ENCODE measurements at places on chromosomes 12 and 14.

DNA sequence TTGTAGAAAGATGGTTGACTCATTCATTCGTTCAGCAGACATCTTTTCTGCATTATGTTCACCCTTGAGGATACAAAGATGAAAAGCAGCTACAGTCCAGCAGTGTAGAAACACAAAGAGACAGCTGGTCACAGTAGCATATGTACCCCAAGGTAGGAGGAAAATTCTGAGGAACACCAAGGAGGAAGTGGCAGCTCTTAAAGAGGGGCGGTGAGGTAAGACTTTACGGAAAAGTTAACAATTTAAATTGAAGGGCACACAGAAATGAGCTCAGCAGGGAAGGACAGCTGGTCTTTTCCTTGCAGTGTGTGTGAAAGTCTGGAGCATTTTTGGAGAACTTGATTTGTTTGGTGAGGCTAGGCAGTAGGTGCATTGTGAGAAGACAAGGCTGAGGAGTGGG, 3.5 kb downstream of the SLC35E3 start:
- H3K36me3 ChIP-seq, result peaks cover 38% of the 10 kb centered on the region
- peak overlapping the region; percentile 5 for H3K27ac ChIP-seq
- H3K4me1 ChIP-seq, result peaks cover 35% of the 10 kb centered on the region
- no peaks in the 10 kb centered on the region for H3K27me3 ChIP-seq

- no peak overlapping the region for H3K27ac ChIP-seq
- no peak for DNase-seq
- H3K4me1 ChIP-seq, result no peaks in the 10 kb centered on the region
- H3K4me3 ChIP-seq, result no peak overlapping the region
- H3K36me3 ChIP-seq, result no peaks in the 10 kb centered on the region
These were observed 492.5 kb upstream of the FLRT2 start for GRCh38 chr14:85037411-85037810.

DNA sequence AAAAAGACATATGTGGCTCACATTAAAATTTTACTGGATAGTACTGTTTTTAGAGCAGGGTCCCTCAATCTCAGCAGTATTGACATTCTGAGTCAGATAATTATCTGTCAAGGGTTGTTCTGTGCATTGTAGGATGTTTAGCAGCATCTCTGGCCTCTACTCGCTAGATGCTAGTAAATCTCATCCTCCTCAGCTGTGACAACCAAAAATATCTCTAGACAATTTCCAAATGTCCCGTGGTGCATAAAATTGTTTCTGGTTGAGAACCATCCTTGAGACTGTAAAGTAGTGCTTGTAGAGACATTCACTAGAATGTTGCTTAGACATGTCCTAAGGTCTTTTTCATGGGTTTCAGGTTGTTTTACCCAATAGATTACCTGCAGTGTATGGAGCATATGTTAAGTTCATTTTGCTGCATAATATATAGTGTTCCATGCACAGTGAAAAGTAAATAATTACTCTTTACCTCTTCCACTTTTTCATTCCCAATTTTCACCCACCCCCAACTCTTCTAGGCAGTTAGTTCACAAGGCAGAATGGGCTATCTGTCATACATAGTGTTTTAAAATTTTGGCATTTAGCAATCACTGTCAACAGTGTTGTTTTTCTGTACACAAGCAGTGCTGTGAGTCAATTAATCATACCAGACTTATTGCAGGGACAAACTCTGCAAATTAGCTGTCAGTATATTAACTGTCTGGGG, 200.2 kb upstream of the SLC38A2 start:
- no peak overlapping the region for H3K27ac ChIP-seq
- H3K4me1 ChIP-seq, result no peaks in the 10 kb centered on the region
- no peaks in the 10 kb centered on the region for H3K27me3 ChIP-seq
- no peak overlapping the region for H3K4me3 ChIP-seq

DNA sequence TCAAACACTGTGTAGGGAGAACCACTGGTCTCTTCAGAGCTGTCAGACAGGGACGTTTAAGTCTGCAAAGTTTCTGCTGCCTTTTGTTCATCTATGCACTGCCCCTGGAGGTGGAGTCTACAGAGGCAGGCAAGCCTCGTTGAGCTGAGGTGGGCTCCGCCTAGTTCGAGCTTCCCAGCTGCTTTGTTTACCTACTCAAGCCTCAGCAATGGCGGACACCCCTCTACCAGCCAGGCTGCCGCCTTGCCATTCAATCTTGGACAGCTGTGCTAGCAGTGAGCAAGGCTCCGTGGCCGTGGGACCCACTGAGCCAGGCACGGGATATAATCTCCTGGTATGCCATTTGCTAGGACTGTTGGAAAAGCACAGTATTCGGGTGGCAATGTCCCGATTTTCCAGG, 24.6 kb upstream of the YBX3 start:
- DNase-seq, result no peak
- H3K4me3 ChIP-seq, result no peak overlapping the region
- H3K4me1 ChIP-seq, result peaks cover 10% of the 10 kb centered on the region
- H3K27ac ChIP-seq, result no peak overlapping the region

DNA sequence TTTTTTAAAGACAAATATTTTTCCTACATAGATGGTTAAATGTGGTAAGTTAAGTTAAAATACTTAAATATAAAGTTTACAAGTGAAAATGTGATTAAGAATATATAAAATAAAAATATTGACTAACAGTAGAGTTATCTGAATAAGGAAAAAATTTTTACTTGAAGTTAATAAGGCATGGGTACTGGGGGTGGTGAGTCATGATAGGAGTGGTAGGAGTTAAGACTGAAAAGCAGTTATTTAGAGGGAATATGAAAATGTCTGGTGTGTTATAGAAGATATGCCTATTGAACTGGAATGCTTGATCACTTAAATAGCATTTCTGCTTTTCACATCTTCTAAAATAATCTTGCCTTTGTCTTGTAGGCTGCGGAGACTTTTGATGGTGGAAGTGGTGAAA, 68.7 kb downstream of the CCDC91 start:
- no peaks in the 10 kb centered on the region for H3K27me3 ChIP-seq
- no peak for DNase-seq
- H3K4me3 ChIP-seq, result no peak overlapping the region
- no peak overlapping the region for H3K27ac ChIP-seq

GRCh38 chr12:111216387-111217159, 152.3 kb downstream of the PHETA1 start:
- H3K27me3 ChIP-seq, result no peaks in the 10 kb centered on the region
- H3K27ac ChIP-seq, result no peak overlapping the region
- no peak overlapping the region for H3K4me3 ChIP-seq
- H3K4me1 ChIP-seq, result no peaks in the 10 kb centered on the region

DNA sequence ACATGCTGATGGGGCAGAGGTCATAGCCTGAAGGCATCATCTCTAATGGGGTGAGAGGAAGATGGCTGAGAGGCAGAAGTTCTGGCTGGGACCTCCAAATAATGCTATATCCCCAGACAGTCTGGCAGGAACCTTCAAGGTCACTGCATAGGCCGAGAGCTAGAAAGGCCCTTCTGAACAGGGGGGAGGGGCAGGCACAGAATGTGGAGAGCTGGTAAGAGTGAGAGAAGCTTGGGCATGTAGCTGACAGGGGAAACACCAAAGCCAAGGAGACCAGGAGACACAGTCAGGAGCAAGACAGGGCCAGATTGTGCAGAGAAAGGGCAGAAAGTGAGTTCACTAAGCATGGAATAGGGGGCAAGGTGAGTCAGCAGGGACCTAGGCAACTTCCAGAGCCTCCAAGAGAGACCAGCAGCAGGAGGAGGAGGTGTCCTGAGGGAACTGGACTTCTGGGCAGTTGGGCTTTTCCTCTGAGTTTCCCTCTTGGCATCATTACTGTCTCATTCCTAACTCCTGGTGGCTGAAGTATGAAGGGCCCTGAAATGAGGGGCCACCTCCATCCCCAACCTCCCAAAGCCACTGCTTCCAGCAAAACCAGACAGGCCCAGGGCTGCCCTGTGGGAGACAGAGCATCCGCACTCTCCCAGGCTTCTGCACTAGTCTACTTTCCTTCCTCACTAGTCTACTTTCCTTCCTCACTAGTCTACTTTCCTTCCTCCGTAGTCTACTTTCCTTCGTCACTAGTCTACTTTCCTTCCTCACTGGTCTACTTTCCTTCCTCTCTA, 17.1 kb downstream of the ANO2 start:
- H3K36me3 ChIP-seq, result no peaks in the 10 kb centered on the region
- H3K4me3 ChIP-seq, result no peak overlapping the region
- no peak overlapping the region for H3K27ac ChIP-seq
- H3K27me3 ChIP-seq, result no peaks in the 10 kb centered on the region

- H3K27ac ChIP-seq, result no peak overlapping the region
- H3K4me1 ChIP-seq, result no peaks in the 10 kb centered on the region
- H3K4me3 ChIP-seq, result no peak overlapping the region
- H3K36me3 ChIP-seq, result no peaks in the 10 kb centered on the region
These were observed 129.1 kb downstream of the MSRB3 start for GRCh38 chr12:65407388-65408149.
